ENCODE measurements at places on chromosomes 1 and 21.

DNA sequence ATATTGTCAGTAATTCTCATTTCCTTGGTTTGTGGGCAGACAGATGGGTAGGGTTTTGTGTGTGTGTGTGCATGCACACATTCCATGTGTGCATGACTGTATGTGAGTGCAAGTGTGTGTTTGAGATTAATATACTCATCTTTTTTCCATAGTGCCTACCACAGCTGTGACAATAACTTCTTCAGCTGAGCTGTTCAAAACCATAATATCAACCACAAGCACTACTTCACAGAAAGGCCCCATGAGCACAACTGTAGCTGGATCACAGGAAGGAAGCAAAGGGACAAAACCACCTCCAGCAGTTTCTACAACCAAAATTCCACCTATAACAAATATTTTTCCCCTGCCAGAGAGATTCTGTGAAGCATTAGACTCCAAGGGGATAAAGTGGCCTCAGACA lies 149.3 kb downstream of the ADGRL2 start:
- no peak for DNase-seq

- no peak for DNase-seq
Observed at GRCh38 chr1:109653306-109653705, 2.6 kb upstream of the GSTM4 start.

DNA sequence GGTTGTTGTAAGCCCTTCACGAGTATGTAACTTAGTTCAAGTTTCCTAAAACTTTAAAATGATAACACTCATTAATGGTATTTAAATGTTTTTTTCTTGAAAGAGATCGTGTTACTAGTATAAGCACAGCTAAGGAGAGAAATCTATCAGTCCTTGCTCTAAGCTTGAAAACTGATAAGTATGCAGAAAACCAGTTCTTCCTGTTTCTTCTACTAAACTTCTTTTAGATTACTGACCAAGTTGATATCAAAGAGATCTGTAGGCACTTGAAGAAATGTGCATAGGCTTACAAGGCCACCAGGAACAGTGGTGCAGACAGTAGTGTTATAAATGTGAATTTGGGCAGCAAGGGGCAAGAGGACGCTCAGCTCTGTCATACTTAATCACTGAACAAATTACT lies 3.9 kb downstream of the EFCAB14 start:
- no peak for DNase-seq

DNA sequence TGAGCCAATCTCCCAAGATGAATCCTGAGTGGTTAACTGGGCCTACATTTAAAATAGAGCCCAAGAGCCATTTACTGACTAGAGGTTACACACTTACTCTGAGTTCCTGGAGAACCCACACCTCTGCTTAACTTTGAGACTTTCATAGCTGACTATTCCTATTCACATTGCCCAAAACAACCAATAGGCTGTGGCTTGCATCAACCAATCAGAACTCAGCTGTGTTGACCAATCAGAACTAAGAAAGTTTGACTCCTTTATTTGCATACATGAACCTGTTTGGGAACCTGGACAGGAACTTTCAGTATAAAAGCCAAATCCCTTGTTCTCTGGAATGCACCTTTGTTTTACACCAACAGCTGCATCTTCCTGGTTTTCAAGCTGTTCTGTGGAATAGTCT lies 9.5 kb downstream of the ZSWIM5 start:
- no peak for DNase-seq

DNA sequence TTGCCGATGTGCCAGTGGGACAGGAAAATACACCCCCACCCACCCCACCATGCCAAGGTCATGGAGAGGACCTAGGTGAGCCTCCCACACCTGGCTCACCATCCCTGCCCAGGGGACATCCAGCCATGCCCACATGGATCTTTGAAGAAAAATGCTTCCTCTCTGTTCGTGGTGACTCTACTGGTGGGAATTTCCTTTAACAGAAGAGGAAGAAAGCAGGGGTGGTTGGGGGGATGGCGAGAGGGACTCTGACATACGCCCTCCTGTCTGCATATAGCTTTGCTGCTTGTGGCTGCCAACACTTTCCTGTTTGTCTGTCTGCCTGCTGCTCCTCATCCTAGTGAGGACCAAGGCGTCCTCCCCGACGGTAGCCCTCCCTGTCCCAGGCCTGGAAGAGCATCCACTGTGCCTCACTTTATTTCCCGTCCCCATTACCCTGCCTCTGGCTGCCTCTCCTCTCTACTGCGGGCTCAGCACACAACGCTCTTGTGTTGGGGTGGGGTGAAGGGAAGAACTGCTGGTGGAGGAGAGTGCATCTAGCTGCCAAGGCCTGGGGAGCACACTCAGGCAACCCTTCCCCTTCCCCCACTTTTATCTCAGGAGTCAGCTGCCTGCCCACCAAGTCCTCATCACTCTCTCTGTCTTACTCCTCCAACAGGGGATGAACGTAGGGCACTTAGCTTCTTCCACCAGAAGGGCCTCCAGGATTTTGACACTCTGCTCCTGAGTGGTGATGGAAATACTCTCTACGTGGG lies 2.5 kb downstream of the SEMA4A start:
- DNase-seq, result no peak

DNA sequence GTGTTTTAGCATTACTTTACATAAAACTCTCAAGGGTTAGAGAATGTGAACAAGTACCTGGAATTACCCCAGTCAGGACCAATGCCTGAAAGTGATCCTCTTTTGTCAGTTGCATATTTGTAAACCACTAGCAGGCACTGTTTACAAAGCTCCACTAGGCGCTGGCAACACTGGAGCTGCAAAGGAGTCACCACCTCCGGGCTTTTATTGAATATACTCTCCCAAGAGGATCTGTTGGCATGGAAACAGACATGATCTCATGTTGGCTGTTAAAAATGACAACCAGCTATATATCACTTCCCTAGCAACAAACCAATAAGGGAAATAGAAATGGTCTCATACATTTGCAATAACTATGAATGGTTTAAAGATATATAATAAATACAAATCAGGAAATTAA lies 116.0 kb downstream of the TTLL7 start:
- no peak for DNase-seq

- DNase-seq, result no peak
Observed at GRCh38 chr1:98849969-98850636, 154.6 kb downstream of the PLPPR5 start.

- no peak for DNase-seq
Observed at GRCh38 chr1:175481126-175482070, 262.0 kb downstream of the TNR start.

- DNase-seq, result no peak
Observed at GRCh38 chr1:239951511-239952140, 140.1 kb upstream of the FMN2 start.

- peak; percentile 44 for DNase-seq
Observed at GRCh38 chr1:21783679-21784603, 992 bp upstream of the USP48 start.

- DNase-seq, result no peak
Observed at GRCh38 chr1:193703121-193703520, 516.7 kb upstream of the B3GALT2 start.

DNA sequence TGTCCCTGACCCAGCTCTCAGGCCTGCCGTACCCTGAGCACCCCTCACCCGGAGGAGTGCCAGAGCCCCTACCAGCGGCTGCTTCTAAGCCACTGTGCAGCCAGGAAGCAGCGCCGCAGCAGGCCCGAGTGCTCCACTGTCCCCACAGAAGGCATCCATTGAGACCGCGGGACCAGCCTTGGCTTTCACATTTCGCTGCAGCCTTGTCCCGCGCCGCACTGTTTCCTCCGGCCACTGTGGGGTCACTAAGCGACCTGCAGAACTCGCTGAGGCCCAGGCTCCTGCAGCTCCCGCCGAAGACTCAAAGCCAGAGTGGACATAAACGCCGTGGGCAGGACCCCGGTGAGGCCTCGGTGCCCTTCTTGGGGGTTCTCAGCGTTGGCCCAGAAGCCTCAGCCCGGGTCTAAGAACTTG lies 3.0 kb downstream of the ALX3 start:
- DNase-seq, result no peak

DNA sequence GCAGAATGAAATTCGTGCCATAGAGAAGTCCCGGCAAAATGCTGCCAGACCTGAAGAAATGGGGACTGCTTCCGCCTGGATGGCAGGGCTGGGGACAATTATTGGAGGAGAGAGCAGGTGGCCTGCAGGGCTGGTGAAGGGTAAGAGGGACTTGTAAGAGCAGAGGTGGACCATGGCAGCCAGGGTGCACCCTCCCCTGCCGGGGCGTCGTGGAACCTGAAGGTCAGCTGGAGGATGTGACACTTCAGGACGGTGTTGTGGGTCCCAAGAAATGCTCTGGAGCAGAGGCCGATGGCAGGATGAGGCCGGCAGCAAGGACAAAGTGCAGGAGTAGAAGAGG lies 40.3 kb downstream of the RIPK4 start:
- no peak for DNase-seq

GRCh38 chr1:89943846-89944781 lies 50.8 kb upstream of the ZNF326 start:
- no peak for DNase-seq

DNA sequence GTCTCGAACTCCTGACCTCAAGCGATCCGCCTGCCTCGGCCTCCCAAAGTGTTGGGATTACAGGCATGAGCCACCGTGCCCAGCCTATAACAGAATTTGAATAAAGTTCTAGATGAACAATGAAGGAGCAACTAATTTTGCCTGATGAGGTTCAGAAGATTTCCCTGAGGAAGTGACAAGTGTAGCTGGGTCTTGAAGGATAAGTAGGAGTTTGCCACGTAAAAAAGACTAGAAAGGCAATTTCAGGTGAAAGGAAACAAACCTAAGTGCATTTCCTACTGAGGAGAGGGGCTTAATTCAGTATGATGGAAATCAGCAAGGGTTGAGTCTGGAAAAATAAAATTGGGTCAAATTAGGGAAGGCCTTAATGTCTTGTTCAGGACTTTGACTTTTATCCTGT lies 18.6 kb upstream of the DMRTB1 start:
- no peak for DNase-seq

DNA sequence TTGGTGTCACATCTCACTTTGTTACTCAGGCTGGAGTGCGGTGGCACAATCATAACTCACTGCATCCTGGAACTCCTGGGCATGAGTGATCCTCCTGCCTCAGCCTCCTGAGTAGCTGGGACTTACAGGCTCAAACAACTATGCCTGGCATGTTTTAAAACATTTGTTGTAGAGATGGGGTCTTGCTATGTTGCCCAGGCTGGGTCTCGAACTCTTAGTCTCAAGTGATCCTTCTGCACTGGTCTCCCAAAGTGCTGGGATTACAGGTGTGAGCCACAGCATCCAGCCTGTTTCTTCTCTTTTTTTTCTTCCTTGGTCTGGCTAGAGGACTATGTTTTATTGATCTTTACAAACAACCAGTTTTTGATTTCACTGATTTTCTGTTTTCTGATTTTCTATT lies 64.6 kb downstream of the LHX4 start:
- no peak for DNase-seq

GRCh38 chr1:80656014-80656636 lies 1144.6 kb upstream of the ADGRL2 start:
- no peak for DNase-seq

DNA sequence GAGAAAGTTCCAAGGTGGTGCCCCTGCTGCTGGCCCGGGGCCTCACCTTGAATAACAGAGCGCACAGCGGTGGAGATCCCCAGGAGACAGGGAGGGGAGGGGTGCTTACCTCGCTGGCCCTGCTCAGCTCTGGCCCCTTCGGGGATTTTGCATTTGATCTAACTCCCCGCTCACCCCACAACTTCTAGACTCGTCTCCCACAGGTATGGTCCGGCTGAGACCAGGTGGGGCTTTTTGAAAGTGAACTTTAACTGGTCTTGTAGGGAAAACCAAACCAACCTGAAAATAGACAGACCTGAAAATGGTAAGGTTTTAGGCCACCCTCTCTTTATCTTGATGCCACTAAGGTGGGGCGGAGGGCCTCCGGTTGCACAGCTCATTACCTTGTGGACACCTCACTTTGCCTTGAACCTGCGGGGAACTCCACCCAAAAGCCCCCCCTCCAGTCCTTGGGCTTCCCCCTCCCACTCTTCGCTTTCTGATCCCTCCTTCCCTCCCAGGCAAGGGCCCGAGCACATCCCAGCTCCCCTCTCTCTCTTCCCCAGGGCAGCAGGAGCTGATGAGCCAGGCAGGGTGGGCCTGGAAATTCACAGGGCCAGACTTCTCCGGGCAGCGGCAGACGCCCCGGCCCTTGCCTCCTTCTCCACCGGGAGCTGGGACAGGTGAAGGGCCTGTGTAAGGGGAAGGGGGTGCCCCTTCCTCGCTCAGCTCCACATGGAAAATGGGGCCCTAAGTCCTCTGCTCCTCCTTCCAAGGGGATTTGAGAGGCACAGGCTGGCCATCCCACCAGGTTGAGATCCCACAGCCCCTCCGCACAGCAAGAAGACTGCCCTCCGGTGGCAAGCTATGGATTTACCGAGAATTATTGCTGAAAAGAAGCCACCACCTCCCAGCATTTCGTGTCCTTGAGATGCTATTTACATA lies 16.1 kb downstream of the TNFRSF8 start:
- no peak for DNase-seq

DNA sequence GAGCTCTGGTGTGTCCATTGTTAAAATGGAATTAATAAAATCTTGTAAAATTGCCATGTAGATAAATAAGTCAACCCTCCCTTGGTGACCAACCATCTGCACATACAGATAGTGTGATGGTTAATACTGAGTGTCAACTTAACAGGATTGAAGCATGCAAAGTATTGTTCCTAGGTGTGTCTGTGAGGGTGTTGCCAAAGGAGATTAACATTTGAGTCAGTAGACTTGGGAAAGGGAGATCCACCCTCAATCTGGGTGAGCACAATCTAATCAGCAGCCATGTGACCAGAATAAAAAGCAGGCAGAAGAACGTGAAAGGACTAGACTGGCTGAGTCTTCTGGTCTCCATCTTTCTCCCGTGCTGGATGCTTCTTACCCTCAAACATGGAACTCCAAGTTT lies 174.8 kb downstream of the LTN1 start:
- DNase-seq, result no peak

GRCh38 chr21:18759751-18760161 lies 356.2 kb upstream of the TMPRSS15 start:
- no peak for DNase-seq

- DNase-seq, result no peak
Observed at GRCh38 chr1:225754940-225755641, 22.5 kb upstream of the SRP9 start.

DNA sequence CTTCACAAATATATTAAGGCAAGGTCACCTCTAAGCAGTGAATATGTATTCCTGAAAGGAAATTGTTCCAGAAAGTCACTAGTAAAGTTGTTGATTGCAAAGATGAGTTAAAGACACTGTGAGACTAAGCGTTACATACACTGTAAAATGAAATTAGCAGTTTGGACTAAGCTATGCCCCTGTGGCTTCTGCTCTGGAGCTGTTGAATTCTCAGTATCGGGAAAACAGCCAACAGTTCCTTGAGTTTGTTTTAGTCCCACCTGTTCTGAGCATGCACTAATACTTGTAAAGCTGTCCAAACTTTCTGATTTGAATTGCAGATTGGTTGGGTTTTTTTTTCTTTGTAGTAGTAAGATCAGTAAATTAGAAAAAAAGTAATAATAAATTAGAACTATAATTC lies 21.0 kb downstream of the ANGPTL1 start:
- no peak for DNase-seq
